ENCODE measurements at places on chromosomes 6 and 20.

DNA sequence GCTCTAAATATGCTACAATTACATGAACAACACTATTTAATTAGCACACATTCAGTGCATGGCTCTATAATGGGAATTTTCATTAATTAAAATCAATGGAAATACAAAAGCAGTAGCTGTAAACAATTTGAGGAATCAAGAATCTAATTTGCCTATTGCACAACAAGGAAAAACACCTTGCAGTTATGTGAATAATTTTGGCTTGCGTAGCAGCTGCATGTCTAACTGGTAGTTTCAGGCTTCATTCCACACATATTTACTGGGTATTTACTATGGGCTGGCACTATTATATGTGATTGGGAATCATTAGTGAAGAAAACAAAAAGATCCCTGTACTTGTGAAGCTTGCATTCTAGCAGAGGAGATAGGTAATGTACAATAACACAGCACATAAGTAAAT is 26.4 kb downstream of the KIF6 start:
- no peak for DNase-seq

- DNase-seq = no peak
These were observed 53.2 kb upstream of the NFATC2 start for GRCh38 chr20:51595744-51596143.

GRCh38 chr6:7684076-7684475 is 41.8 kb upstream of the BMP6 start:
- no peak for DNase-seq

DNA sequence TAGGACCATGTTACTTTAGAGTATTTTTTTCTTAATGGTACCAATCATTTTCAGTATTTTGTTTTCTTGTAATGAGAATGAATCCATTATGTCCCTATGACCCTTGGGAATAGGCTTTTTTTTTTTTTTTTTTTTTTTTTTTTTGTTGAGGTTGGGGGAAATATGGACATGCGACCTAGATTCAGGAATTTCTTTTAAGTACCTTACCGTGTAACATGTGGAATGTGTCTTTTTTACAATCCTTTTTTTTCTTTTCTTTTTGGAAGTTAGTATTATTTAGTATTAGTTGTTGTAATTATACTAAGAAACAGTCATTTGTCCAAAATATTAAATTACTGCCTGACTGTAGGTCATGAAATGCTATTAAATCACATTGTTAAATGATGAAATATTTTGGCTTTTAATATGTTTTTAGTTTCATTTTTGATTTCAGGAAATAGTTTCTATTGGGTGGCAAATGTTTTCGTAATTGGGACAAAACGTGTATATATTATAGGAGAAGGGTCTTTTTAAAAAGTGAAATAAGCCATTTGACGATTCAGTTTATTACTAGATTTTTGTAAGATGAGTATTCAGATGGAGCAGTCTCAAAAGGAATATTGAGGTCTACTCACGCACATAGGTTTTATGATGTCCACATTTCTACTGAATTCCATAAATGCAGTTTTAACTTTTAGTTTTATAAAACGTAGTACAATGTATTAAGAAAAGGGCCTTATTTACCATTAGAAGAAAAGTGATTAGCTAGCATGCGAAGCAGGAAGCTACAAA is 4.9 kb downstream of the ARID1B start:
- no peak for DNase-seq

DNA sequence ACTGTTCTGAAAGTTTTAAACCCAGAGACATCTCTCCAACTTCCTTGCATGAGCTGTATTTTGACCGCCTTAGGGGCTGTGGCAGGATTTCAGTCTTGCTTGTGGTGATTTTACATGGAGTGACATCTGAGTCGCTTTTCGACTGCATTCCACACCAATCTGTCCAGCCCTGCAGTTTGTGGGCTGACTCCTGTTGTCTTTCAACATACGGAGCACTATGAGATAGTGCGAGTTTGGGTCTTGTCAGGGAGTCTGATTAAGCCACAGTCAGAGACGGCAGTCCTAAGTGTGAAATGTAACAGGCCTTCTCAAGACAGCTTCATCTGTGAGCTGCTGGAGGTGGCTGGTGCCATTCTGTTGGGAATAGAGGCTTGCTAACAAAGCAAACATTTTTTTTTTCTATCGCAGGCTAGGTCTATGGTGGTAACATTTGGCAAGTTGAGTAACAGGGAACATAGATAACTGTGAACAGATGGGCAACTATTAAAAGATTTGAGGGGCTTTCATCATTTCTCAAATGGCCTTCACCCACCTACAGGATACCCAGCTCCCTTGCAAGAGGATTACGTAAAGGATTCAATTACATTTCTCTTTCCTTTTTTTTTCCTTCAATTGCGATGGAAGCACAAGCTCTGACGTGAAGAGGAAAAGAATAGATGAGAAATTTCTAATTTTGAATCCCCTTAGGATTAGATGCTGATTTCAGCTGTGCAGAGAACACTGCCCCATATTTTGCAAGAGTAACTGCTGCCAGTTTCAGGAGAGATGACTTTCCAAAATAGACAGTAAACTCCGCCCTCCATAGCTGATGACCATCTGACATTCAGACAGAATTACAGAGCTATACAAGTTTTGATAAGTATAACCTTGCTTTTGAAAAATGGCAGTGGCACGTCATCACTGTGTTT is 25.1 kb downstream of the CAP2 start:
- no peak for DNase-seq

DNA sequence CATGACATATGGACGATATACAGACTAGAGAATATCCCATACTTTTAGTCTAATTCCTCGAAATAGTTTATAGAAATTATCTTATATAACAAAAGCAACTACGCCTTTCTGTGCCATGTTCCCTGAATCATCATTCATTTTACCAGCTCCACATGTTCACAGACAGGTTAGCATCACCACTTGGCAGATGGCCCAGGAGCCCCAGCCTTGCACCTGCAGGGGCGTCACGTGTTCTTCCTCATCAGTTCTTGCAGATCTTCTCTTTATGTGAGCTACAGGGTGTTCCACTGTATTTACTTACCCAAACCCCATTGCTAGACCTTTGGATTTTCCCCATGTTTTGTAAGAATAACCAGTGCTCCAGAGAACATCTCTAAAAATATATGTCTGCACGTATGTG is 12.6 kb upstream of the BNIP5 start:
- DNase-seq = no peak

GRCh38 chr6:144053601-144054000 is 41.8 kb downstream of the SF3B5 start:
- no peak for DNase-seq

DNA sequence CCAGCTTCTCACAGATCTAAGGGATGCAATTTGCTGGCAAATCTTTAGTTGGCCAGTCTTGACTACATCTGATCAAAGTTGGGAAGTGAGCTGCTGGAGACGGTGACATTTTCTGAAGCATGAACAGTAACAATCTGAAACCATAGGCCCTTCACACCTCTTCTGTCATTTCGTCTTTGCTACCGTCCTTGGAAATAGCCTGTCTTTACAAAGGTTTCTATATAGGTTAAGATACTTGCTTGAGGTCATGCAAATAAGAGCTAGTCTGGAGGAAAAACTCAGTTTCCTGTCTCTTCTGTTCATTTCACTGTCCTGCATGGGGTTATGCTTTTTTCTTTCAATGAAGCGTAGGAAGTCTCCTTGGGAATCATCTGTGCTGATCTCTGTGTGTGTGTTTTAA is 55.6 kb downstream of the CARMIL1 start:
- DNase-seq = no peak

DNA sequence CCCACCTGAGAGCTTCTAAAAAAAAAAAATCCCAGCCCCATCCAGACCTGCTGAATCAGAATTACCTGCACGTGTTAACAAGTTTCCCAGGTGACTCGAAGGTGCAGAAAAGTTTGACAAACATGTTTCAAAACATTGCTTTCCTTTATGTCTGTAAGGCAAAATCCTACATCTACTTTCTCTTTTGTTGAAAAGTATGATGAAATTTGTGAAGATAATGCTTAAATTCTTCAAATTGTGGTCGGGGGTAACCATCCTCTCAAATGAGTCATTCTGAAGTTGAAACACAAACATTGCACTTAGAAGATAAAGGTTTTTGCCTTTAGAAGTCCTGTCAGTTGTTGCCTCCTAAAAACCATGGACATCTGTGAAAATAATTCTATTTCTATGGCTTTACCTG is 429.7 kb downstream of the EPHA7 start:
- DNase-seq = no peak

GRCh38 chr6:151904631-151905030 is 97.1 kb downstream of the ESR1 start:
- no peak for DNase-seq

DNA sequence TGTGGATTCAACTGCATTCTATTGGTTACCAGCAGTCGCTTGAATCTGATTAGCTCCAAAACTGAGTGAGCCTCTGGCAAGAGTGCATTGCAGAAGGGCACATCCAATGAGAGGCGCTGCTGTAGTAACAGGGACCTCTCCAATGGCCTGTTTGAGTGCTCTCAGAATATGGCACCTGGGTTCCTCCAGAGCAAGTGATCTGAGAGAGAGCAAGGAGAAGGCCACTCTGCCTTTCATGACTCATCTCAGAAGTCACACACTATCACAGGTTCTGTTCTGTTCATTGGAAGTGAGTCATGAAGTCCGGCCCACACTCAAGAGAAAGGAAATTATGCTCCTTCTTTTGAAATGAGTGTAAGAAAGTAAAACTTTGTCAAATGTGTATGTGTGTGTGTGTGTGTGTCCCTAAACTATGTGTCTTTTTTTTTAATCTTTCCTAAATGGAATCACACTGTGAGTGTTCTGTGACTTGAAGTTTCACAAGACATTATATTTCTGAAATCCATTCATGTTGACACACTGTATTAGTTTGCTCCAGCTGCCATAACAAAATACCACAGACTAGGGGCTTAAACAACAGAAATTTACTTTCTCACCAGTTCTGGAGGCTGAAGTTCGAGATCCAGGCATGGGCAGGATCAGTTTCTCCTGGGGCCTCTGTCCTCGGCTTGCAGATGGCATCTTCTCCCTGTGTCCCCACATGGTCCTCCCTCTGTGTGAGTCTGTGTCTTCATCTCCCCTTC is 138.3 kb upstream of the CDYL start:
- DNase-seq = no peak

- no peak for DNase-seq
These were observed 107.2 kb upstream of the PLEKHG1 start for GRCh38 chr6:150492507-150492906.

- no peak for DNase-seq
These were observed 152.0 kb upstream of the EPHA7 start for GRCh38 chr6:93571346-93571745.

GRCh38 chr6:146944077-146944476 is 260.1 kb upstream of the STXBP5 start:
- DNase-seq = no peak

Data from GOT3 (cell line).